Bone marrow (tissue), 2 donors: ENCODE measurements at places on chromosomes 13 and 19.
A peak's percentile ranks its signal among the peaks of the same experiment; 100 is the strongest.

- DNase-seq, result no peak
These were observed 22.1 kb downstream of the MAST3 start for GRCh38 chr19:18119717-18120105.

- DNase-seq, result peak; percentile 37
These were observed 48.6 kb upstream of the GTF3A start for GRCh38 chr13:27375686-27376326.

GRCh38 chr19:43552616-43553015 lies 19.6 kb downstream of the ZNF575 start:
- no peak for DNase-seq

DNA sequence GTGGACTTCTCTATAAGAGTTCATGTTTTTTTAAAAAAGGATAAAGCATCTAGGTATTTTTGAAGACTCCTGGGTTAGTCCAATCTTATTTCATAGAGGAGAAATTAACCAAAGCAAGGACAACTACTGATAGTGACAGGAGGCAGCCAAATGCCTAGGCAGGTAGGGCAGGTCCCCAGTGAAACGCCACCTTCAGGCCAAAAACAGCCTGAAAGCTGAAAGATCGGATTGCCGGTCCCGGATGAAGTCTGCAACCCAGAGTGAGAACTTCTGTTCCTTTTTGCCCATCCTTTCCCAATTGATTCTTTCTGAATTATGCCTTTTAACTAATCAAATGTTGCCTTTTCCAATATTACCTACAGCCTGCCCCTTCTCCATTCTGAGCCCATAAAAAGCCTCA lies 6.1 kb upstream of the GGACT start:
- no peak for DNase-seq

- no peak for DNase-seq
These were observed 2.1 kb downstream of the NUMBL start for GRCh38 chr19:40688309-40688708.

- DNase-seq, result no peak
These were observed 2.7 kb upstream of the ZFP82 start for GRCh38 chr19:36420961-36421748.
